ENCODE measurements at places on chromosomes 12 and 14.
A peak's percentile ranks its signal among the peaks of the same experiment; 100 is the strongest.

GRCh38 chr12:49537752-49538509 lies 899 bp upstream of the KCNH3 start:
- no peak for DNase-seq

GRCh38 chr14:55103005-55103640 lies 25.9 kb upstream of the LGALS3 start:
- DNase-seq: no peak

GRCh38 chr12:92272061-92272964 lies 126.7 kb upstream of the BTG1 start:
- DNase-seq: no peak

- DNase-seq: no peak
These were observed 43.8 kb upstream of the TSPAN11 start for GRCh38 chr12:30882706-30883105.

- no peak for DNase-seq
These were observed 133.3 kb downstream of the TBX5 start for GRCh38 chr12:114272605-114273004.

GRCh38 chr14:91350813-91351511 lies 66.7 kb downstream of the CCDC88C start:
- DNase-seq: no peak

GRCh38 chr14:81311778-81312177 lies 88.3 kb downstream of the STON2 start:
- no peak for DNase-seq

GRCh38 chr12:84955298-84955697 lies 42.7 kb upstream of the SLC6A15 start:
- DNase-seq: no peak

- DNase-seq: no peak
These were observed 344.5 kb downstream of the ZFP36L1 start for GRCh38 chr14:68448252-68448902.

- peak; percentile 72 for DNase-seq
These were observed 30.1 kb downstream of the MED13L start for GRCh38 chr12:116247377-116247776.

DNA sequence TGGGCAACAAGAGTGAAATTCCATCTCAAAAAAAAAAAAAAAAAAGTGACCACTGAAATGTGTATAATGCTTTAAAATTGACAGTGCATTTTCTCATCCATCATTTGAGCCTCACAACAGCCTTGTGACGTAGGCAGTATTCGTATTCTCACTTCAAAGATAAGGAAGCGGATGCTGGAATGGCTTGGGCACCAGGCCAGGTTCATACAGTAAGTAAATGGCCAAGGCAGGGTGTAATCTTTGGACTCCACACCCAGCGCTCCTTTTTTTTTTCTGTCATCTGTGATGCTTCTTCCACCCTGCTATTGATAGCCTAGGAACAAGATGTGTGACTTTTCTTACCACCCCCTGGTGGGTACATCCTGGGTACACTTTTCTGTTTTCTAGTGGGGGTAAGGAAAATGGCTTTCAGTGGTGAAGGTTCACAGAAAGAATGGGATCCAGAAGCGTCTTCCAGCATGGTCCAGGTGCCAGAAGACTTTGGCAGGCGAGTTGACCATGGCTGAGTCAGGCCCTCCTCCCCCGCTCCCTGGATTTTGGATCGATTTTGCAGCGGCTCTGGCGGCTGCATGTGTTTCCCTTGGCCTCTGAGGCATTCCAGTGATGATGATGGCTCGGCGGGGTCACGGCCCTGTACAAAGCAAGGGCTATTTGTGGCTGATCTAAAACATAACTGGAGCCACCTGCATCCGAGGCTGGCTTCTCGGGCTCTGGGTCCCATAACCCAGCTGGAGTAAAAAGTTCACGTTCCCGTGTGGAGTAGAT lies 110.6 kb downstream of the CACNA1C start:
- DNase-seq: peak; percentile 91

- DNase-seq: no peak
These were observed 13.6 kb downstream of the EXOC3L4 start for GRCh38 chr14:103107941-103108748.

DNA sequence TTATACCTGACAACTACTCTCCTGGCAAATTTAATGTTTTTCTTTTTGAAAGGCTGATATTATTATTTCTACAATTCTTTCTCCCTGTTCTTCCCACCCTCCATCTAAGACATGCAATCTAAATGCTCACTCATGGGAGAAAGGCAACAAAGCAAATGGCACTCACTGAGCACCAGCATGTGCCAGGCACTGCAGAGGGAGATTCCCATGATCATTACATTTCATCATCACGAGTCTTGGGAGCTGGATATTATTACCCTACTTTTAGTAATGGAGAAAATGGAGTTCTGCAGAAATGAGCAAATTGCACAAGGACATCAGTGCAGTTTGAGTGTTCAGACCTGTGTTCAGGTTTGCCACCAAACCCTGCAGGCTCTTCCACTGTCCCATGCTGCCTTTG lies 27.9 kb downstream of the PPM1H start:
- no peak for DNase-seq

GRCh38 chr14:36915081-36915480 lies 253.4 kb downstream of the PAX9 start:
- DNase-seq: no peak

- no peak for DNase-seq
These were observed 70.2 kb downstream of the TUNAR start for GRCh38 chr14:95946867-95947266.

- no peak for DNase-seq
These were observed 584 bp upstream of the DDHD1 start for GRCh38 chr14:53153702-53154112.

DNA sequence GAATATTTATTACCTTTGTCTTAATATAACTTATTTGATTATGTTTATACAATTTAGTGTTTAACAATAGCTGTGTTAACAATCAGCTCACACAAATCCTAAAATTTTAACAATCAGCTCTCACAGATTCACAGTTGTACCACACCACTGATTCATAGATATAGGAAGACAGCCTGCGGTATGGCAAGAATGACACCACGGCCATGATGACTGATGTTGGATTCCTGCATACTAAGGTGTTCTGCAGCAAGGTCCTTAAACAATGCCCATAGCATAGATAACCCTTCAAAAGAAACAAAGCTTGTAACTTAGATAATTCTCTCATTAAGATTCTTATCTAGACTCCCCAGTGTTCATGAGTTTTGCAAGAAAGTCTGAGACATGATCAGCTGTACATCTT lies 3.9 kb upstream of the PYROXD1 start:
- no peak for DNase-seq

DNA sequence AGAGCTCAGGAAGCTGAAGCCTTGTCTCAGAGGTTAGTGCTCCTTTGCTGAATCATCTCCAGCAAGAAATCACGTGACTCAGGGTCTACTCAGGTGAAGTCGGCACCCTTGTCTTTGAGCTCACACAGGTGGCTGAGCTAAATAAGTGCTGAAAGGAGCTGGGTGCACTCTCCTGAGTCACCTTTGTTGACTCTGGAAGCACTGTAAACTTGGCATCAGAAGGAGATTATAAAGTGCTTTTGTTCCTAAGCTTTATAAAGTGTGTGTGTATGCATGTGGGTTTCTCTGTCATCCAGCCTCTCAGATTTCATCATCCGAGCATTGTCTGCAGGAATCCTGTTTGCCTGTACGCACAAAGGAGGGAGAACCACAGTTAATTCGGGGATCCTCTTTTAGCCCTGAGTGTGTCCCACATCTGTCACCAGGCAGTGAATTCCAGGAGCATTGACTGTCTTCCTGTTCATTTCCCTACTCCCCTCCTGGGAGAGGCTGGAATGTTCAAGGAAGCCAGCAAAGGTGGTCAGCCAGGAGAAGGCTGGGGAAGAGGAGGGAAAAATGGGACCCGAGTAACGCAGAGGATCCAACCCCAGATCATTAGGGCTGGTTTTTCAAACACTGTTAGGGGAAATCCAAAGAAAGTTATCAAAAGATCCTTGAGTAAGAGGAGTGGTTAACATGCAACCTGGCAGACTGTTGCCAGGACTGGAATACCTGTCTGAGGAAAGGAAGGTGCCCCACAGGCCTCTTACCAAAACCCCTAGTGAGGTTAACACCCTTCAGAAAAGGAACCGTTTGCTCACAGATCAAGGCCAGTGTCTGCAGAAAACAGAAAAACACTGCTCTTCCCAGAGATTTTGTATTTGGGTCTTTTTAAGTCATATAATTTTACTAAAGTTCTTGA lies 157.5 kb upstream of the HIF1A start:
- no peak for DNase-seq

DNA sequence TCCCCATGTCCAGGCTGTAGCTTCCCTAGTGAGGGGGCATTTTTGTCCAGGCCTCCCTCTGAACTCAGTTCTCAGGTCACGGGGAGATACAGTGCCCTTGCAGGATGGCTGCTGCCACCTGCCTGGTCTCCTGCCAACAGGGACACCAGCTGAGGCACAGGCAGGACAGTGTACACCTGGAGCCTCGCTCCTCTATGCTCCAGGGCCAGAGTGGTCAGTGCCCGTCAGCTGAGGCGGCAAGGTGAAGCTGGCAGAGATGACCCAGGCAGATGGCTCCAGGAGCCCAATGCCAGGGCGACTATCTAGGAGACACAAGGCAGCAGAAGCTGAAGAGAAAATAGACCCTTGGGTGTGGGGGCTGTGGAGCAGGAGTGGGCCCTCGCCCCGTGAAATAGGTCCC lies 12.6 kb downstream of the TUBA1C start:
- DNase-seq: no peak

- DNase-seq: no peak
These were observed 2.1 kb downstream of the SIX6 start for GRCh38 chr14:60510951-60511599.

DNA sequence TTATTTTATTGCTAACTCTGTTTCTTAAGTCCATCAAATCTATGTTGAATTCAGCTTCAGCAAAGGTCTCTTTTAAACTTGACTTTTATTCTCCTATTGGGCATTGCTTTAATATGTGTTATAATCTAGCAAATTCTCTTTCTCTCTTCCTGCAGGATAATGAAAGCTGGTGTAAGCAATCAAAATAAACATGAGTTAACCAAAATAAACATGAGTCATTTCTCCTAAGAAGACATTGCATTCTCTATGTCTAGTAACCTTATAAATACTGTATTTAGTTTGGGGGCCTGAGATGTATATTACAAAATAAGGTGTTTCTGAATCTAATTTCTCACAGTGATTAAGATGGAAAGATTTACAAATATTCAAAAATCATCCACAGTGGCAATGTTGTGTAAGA lies 739.1 kb upstream of the ATXN7L3B start:
- DNase-seq: no peak

- DNase-seq: no peak
These were observed 765.6 kb upstream of the TBX3 start for GRCh38 chr12:115449526-115449925.

GRCh38 chr14:79299162-79299561 lies 912.1 kb downstream of the DIO2 start:
- no peak for DNase-seq

- DNase-seq: no peak
These were observed 78.2 kb downstream of the IPO8 start for GRCh38 chr12:30617346-30618016.

GRCh38 chr12:25744313-25744712 lies 191.2 kb upstream of the LMNTD1 start:
- DNase-seq: no peak

DNA sequence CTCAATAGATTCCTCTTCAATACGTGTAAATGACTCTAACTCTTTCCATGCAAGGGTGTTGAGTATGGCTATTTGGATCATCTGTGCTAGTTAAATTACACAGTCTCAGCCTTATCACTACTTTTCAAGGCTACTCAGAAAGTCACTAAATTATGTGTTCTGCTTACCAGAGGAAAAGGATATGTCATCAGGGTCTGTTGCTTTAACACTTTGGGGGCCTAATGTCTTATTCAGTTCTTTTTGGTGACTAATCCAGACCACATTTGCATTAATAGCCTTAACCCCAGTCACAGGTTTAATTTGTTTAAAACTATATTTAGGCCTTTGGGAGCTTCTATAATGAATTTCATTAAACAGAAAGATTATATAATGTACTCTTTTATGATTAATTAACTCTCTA lies 649.3 kb downstream of the RPS29 start:
- DNase-seq: no peak
